ENCODE measurements at places on chromosomes 11 and 22. TPM values are rescaled to one million over a fixed set of nuclear protein-coding genes. Genes with fewer than 3 reads are reported as not detected.

DNA sequence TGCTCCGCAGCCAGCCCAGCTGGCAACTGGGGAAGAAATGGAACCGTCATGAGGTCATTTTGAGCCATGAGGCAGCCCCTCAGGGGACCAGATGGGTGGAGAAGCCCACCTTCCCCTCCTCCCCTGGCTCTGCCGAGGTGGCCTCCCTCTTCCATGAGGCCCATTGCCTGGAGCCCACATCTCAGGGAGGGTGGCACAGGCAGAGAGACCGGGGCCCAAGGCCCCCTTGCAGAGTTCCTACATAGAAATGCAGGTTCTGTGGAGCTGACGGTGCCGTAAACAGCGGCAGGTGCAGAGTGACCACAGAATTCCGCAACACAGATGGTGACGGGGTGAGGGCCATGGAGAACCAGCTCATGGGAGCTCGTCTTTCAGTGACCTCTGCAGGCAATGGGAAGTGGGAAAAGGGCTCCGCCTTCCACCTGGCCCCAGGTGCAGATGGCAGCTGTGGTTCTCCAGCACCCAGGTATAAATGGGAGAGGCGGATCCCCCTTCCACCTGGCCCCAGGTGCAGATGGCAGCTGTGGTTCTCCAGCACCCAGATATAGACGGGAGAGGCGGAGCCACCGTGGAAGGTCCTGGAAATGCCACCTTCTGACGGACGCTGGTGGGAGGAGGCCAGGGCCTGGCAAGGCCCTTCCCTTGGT, 765.4 kb downstream of the BRD1 start:
- DNase-seq = no peak

DNA sequence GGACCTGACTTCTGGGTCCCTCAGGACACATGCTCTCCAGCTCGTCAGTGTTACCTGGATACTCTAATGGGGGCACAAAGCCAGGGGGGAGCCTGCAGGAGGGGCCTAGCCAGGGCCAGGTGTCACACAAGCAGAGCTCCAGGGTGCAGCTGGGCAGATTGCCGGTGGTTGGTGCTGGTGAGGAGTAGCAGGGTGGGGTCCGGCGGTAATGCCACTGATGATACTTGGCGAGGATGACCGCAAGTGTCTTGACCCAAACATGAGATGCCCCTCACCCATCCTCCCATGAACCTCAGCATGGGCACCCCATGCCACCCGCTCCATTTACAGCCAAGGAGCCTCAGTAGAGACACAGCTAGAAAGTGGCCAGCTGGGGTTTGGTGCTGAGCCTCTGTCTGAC, 15.1 kb upstream of the KCNQ1OT1 start:
- DNase-seq = no peak

- no peak for DNase-seq
These were observed 359.2 kb downstream of the BUD13 start for GRCh38 chr11:116413301-116414242.

DNA sequence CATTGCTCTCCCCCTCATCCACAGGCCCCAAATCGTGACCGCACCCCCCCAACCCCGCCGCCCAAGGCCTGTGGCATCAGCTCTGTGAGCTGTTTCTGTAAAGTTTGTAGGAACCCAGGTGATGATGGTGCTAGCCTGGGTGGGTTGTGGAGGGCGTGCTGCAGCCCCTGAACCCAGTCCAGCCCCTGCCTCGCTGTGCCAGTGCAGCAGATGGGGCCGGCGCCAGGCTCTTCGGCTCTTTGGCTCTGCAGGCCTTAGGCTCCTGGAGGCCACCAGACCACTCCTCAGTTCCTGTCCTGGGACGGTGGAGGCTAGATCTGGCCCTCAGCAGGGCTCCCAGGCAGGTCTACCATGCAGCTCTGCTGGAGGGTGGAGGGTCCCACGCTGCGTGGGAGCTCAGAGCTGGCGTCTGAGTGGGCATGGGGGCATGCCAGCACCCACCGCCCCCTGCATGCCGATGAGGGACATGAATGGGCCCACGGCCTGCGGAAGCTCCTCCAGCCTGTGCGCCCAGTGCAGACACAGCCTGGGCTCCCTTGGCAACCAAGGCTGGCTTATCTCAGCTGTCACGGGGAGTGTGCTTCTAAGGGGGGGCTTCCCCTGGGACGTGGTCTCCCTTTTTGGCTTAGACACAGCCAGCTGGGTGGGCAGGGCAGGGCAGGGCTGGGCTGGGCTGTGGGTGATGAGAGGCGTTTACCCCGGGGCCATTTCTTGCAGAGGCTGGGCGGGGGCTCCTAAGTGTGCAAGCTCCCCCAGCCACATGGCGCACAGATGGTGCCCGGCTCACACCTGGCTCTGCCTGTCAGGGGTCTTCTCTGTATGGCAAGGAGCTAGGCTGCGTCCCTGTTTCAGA, 1187.6 kb downstream of the BRD1 start:
- DNase-seq = no peak

DNA sequence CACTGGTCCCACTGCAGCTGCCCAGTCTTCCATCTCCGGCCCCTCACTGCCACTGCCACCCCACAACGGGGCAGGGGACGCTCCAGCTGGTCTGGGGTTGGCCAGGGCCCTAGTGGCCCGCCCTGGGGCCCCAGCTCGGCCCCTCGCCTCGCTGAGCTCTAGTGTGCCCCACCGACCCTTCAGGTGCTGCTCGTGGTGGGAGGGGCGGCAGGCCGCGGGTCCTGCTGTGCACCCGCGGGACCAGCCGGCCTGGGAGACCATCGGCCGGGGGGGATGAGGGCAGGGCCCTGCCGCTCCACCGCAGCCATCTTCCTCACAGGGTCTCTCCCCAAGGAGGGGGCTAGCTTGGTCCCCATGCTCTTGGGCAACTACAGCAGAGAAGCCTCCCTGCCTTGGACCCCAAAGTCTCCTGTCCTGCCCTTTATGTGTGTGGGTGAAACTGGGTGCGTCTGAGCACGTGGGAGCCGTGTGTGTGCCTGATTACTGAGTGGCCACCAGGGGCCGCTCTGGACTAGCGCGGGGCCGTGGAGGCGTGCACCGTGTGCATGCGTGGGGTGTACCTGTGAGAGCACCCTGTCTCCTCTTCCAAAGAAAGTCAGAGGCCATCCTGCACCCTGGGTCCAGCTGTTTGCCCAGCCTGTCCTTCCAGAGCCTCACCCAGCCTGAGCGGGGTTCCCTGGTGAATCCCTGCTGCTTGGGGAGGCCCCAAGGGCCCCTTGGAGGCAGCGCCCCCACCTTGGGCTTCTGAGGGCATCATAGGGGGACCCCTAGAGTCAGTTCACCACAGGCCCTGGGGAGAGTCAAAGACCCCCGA, 6.0 kb upstream of the ACR start:
- DNase-seq = no peak

DNA sequence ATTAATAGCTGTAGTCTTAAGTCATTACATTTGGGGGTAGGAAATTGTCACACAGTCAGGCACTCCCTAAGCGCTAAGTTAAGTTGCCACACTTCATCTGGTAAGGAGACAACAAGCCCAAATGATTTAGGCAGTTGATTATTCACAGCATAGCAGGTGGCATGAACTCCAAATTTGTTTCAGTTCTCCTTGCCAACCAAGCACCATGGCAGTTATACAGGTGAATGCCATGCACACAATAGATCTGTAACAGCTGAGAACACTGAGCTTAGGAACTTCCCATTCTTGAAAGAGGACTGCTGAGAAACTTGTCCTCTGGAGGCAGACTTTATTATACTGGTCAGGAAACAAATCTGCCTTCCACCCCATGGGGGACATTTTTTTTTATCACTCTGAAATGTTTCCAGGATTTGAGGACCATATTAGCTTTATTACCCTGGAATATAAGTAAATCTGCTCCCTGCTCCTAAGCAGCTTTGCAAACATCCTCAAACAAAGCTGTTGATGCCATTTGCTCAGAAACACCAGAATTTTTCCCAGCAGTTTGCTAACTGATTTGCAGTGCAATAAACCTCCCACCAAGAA, 5.1 kb upstream of the INTS4 start:
- no peak for DNase-seq

GRCh38 chr11:12494699-12495098, 117.3 kb downstream of the PARVA start:
- no peak for DNase-seq

GRCh38 chr11:78516281-78516680, 58.4 kb downstream of the NARS2 start:
- no peak for DNase-seq

DNA sequence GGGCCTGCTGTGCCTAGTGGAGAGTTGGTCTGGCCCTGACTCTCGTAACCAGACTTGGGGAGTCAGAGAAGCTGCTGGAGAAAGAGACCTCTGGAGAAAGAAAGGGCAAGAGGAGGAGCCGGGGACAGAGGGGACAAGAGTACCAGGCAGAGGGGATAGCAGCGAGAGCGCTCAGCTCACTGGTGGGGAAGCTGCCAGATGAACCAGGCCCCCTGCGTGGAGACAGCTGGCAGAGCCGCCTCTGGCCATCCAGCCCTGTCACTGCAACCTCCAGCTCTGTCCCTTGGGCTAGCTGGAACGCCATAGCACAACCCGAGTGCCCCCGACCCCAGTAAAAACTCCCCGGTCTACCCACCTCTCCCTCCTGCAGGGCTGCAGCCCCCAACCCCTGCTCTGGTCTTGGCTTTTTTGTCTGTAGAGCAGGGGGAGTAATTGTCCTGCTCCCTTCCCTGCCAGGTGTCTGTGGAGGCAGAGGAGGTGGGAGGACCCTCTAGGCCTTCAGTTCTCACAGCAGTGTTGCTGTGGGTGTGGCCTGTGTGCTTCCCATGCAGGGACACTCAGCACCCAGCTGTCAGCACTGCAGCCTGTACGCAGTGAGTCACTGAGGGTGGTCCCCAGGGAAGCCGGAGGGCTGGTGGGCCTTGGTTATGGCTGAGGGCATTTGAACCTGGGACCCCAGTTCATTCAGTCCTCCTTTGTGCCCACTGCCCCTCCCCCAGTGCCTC, 4.8 kb upstream of the SUN2 start:
- no peak for DNase-seq

GRCh38 chr11:116553482-116553881, 219.3 kb downstream of the BUD13 start:
- no peak for DNase-seq

DNA sequence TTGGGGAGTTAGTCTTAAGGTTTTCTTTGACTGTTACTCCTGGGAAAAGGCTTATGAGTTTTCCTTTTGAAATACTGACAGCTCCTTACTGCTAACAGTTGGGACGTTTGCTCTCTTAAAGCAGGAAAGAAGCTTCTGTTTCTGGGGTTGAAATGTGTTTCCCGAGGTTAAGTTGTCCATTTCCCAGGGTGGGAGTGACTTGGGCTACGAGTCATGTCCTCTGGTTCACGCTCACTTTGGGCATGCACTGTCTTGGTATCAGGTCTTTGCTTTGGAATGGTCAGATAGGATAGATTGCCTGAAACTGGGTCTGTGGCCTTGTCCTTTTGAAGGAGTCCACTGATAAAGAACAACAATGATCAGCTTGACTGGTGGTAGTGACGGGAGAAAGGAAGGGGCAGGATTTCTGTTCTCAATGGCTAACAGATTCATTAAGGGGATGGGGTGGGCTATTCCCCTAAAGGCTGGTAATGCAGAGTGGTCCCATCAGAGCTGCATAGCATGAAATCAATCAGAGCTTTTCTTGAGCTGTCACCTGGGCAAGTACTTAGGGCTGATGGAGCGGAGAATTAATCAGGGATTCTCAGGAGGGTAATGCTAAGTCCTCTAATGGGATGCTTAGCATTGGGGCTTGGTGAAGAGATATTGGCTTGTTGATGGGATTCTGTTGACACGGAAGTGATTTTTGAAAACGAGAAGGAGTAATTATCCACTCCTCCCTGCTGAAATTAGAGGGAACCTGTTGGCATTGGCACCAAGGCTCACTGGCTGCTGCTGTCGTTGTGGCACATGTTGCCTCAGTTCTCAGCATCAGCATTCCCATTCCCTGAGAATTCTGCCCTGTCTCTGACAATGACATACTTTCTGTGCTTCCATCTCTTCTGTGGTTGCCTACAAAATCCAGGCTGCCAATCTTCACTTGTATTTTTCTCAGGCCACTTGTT, 81.6 kb downstream of the TEAD1 start:
- DNase-seq = no peak

GRCh38 chr11:129224538-129224937, 32.4 kb upstream of the ARHGAP32 start:
- no peak for DNase-seq

- no peak for DNase-seq
These were observed 195.4 kb downstream of the METTL15 start for GRCh38 chr11:28303477-28304191.

DNA sequence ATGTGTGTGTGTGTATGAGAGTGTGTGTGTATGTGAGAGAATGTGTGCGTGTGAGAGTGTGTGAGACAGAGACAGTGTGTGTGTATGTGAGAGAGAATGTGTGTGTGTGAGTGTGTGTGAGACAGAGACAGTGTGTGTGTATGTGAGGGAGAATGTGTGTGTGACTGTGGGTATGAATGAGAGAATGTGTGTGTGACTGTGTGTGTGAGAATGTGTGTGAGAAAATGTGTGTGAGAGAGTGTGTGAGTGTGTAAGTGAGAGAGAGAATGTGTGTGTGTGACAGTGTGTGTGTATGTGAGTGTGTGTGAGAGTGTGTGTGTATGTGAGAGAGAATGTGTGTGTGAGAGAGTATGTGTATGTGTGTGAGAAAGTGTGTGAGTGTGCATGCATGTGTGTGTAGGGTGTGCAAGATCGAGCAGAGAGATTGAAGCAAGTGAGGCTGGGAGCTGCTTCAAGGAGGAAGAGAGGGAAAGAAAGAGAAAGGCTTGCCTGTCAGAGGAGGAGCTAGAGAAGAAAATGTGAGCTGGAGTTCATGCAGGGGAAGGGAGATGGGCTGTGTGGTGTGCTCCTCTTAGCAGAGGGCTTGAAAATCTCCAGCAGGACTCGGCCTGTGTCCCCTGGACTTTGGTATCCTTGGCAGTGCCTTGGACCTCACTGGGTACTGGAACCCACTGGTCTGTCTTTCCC, 27.7 kb upstream of the TP53I11 start:
- no peak for DNase-seq

CRYBB3 gene
- 0.58 TPM for total RNA-seq

VSTM5 gene
- total RNA-seq = 0.15 TPM

IGF2 gene
- total RNA-seq = 8.8 TPM

WT1 gene
- total RNA-seq = 1.4 TPM

TSSK2 gene
- total RNA-seq = not detected

HMOX1 gene
- 60.6 TPM for total RNA-seq

All from glomerular endothelial cell (primary cell).